Stimulated activated CD8-positive, alpha-beta memory T cell treated with anti-CD3 and anti-CD28 coated beads, Interleukin-7, amount 100 ng/mL, for 48 hours (primary cell): ENCODE measurements at places on chromosomes 6 and 20.

- DNase-seq: no peak
Measured at GRCh38 chr6:19320111-19320581, 517.0 kb upstream of the ID4 start.

DNA sequence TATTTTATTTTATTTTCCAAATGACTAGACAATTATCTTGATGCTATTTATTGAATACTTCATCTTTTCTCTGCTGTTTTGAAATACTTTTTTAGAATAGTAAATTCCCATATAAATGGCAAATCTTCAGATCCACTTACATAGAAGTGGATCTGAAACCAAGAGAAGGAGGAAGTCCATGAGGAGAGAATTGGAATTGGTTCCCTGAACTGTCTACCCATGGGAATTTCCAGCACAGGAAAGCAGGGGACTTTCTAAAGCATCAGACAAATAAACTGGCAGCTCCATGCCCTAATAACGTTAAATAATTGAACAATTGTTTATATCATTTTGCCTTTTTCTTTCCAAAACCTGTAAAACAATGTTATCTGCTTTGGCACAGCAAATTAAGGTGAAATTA, 47.1 kb upstream of the PNRC1 start:
- no peak for DNase-seq

- DNase-seq: no peak
Measured at GRCh38 chr20:23059001-23059400, 9.5 kb upstream of the THBD start.

- DNase-seq: no peak
Measured at GRCh38 chr6:107123501-107123900, 8.2 kb upstream of the BEND3 start.

- no peak for DNase-seq
Measured at GRCh38 chr20:9996944-9997343, 37.8 kb upstream of the ANKEF1 start.

DNA sequence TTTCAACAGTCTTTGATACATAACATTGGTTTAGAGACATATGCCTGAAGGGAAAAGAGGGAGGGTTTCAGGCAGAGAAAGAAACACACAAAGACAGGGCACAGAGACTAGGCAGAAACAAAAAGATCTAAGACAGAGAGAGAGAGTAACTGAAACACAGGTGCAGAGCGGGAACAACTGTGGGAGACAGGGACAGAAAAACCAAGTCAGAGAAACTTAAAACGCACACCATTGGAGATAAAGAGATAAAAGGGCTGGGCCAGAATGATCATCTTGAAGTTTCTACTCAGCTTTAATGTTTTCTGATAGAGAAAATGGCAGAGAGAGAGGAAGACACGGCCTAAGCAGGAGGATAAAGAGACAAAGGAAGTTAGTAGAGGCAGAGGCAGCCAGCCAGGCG, 11.8 kb downstream of the UNC5CL start:
- no peak for DNase-seq

- no peak for DNase-seq
Measured at GRCh38 chr6:30591008-30591407, 19.8 kb downstream of the ABCF1 start.

- no peak for DNase-seq
Measured at GRCh38 chr20:1357921-1358671, 29.2 kb upstream of the SDCBP2 start.

GRCh38 chr6:43408259-43408658, 19.1 kb upstream of the ABCC10 start:
- no peak for DNase-seq

- DNase-seq: no peak
Measured at GRCh38 chr6:32105433-32105832, 3.7 kb downstream of the TNXB start.

DNA sequence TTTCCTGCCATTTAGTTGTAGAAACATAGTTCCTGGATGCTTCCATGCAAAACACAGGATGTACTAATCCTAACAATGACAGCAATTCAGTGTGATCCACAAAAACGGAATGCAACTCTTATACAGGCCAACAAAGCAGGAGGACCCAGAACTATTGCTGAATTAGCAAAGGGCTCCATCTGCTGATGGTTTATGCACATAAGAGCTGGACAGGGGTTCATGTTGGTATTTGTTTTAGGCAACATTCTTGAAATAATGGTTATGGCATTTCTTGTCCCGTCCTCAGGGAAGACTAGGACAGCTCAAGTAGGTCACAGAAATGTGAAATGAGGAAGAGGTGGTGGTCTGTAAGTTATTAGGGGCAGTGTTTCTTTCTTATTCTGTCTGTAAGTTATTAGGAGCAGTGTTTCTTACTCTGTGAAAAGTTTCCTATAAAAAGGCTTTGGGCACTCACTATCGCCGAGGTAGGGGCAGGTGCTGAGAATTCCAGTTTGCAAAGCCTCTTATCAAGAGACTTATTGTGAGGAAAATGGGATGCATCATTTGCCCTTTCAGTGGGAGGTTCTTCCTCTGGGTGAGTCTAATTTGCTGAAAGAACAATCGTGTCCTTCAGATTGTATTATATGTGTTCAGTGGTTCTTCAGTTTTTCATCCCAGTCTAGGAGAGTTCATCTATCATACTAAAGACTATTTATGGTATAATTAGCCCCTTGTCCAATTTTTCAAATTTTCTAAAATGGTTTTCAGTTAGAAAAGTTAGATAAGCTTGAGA, 171.1 kb downstream of the MCHR2 start:
- no peak for DNase-seq
